Activated T-helper 1 cell treated with anti-CD3 and anti-CD28 coated beads, Interleukin-2, amount 50 U/mL, for 16 hours (primary cell): ENCODE measurements at places on chromosomes 7 and 10.

DNA sequence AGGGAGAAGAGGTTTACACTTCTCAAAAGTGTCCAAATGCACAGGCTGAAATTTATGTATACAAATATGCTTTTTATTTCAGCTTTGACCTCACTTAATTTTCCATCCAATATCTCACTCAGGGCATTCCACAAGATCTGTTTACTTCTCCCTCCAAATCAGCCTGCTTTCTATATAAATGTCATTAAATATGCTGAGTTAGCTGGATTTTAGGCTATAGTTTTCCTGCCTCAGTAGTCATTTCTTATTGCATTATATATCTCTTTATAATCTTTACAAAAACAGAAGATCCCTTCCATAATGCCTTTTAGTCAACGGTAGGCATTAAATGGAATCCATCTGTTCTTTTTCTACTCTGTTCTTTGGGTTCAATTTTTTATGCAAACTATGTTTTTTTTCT is 71.7 kb upstream of the KCND2 start:
- DNase-seq: no peak

- no peak for DNase-seq
Measured at GRCh38 chr10:92407305-92408016, 116.5 kb downstream of the MARCHF5 start.

DNA sequence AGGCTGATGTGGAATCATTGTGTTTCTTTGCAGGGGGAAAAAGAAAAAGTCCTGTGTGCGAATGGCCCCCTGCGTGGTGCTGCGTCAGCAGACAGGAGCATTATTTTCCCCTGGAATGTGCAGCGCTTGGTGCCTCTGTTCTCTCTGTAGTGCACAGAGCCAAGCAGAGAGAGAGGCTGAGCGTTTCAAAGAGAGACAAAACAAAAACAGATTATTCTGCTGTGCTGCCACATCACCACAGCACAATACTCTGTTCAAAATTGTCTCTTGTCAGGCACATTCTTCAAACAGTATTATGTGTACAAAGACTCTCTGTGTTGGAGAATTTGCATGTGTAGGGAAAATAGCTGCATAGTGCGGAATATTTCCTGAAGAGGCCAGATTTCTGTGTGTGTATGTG is 609.0 kb downstream of the SDK1 start:
- DNase-seq: no peak

- no peak for DNase-seq
Measured at GRCh38 chr10:11387044-11387443, 224.4 kb downstream of the USP6NL start.

DNA sequence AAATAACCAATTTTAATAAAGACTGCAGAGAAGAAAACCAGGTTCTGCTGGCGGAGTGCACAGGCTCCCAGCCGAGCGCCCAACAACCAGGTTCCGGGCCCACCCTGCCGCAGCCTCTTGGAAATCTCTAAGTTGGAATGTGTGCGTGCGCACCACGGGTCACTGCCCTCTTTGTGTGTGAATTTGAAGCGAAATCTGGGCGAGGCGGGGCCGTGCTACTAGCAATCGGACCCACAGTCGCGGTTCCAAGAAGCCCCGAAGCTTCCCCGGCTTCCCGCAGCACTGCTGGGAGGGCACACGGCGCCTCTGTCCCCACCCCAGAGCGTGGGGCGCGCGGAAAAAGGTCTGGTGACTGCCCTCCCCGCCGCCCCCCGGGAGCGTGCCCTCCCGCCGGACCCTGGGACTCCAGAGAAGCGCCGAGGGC is 666 bp upstream of the MAP3K8 start:
- no peak for DNase-seq

GRCh38 chr7:100360135-100360854 is 2.4 kb downstream of the PILRB start:
- DNase-seq: no peak

- DNase-seq: no peak
Measured at GRCh38 chr10:25952857-25953256, 18.8 kb downstream of the MYO3A start.
